ENCODE measurements at places on chromosomes 5 and 9.
A peak's percentile ranks its signal among the peaks of the same experiment; 100 is the strongest.

DNA sequence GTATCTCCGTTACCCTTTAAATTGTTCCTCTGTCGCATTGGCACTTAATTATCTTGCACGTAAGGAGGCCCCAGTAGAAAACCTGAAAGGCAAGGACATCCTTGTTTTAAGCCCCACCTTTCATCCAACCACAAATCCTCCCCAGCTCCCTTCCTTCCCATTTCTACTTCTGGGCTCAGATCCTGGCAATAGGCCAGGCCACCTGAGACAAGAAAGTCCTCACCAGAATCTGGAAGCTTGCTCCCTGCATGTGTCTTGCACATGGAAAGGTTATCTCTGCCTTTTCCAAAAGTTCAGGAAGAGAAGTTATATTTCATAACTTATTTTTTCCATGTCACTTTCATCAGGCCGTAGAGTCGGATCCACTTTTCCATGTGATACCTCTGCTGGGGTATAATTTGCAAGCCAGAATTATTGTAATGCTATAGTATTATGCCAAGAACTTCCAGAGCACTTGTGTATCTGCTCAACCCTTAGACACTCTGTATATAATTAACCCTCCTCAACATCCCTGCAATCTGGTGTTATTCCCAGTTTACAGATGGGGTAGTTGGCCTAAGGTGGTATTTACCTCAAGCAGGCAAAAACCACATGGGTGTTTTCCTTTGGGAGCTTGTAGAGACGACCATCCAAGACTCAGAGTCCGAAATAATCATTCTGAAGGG lies 2.6 kb upstream of the SHB start:
- no peak for DNase-seq

GRCh38 chr5:35438288-35438687 lies 179.4 kb upstream of the SPEF2 start:
- DNase-seq, result no peak

GRCh38 chr5:1381370-1382247 lies 36.7 kb upstream of the CLPTM1L start:
- DNase-seq, result no peak

DNA sequence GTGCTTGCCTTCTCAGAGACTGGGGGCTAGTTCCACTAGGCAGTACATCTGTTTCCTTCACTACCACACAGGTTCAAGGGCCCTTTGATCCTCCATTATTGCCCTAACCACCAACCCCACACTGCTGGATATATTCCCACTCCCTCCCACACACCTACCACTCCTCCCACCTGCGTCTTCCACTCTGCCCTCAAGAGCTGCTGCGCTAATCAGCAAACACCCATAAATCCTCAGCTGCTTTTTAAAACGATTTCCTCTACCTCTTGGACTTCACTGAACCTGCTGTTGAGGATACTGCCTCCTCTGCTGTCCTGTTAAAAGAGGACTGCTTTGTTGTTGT lies 120.9 kb downstream of the MAPKAP1 start:
- DNase-seq, result no peak

GRCh38 chr9:124388275-124389048 lies 26.8 kb downstream of the PSMB7 start:
- peak; percentile 64 for DNase-seq

DNA sequence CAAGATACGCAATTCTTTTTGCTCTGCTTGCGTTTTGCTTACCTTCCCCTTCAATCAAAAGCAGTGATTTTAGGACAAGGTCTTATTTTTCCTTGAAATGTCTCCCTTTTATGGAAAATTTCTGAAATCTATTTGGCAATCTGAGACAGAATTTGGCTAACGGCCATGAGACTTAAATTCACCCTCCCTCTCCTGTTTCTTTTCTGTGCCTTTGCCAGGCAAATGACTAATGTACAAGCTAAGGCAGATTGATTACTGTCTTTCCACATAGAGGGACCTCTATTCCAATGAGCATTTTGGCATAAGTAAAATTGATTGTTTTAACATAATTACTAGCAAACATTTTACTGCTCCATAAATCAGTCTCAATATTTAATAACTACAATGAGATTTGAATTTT lies 31.7 kb downstream of the FAM81B start:
- no peak for DNase-seq

GRCh38 chr5:56501781-56502557 lies 268.8 kb upstream of the ANKRD55 start:
- DNase-seq, result peak; percentile 90

DNA sequence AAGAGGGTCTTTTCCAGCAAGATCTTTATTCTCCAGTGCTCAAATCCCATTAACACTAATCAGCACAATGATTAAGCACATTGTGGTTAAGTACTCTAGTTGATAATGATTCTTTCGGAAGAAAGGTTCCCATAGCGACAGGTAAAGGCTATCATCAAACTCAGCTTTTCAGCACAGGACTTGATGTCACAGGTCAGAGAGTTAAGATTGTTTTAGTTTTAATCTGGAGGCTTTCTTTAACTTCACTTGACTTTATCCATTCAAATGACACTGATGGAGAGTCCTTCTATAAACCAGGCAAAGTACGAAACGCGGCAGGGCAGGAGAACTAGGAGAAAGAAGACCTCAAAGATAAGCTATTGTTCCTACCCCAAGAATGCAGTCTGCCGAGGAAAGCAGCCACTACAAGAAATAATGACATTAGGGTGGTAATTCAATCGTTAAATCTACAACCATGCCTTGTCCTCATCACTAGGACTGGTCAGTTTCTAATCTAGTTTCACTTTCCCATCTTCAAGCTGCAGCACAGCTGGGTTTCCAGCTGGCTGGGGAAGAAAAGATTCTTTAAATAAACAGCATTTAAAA lies 4.6 kb downstream of the NRG2 start:
- peak; percentile 52 for DNase-seq

DNA sequence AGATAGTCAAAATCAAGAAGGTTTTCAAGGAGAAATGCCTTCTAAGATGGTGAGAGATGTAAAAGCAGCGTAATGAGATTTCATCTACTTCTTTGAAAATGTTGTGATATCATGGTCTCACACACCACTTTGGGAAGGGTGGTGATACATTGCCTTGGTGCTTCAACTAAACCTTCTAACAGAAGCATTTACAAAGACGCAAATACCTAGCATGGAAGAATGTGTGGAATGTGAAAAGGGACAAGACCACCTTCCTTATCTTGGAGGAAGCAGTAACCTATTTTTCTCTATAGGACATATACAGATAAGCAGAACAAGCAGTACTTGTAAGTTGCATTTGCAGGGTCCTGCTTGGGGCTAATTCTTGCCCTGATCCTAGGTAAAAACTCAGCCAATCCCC lies 38.8 kb downstream of the PCA3 start:
- no peak for DNase-seq

DNA sequence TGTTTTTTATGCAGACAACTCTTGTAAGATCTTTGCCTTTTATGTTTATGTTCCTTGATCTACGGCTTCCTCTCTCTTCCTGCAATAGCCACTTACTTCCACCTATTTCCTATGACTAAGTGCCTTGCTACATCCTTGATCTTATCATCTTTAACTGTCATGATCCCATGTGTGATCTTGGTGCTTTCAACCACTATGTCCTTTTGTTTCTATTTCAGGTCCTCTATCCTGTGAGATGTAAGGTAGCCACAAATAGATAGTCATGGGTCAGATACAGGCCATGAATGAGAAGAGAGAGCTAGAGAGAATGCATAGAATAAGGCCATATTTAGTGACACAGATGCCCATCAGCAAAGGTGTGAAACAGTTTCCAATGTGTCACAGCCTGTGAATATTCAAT lies 243.6 kb upstream of the HAPLN1 start:
- no peak for DNase-seq
